ENCODE measurements at places on chromosomes 7 and 10.

DNA sequence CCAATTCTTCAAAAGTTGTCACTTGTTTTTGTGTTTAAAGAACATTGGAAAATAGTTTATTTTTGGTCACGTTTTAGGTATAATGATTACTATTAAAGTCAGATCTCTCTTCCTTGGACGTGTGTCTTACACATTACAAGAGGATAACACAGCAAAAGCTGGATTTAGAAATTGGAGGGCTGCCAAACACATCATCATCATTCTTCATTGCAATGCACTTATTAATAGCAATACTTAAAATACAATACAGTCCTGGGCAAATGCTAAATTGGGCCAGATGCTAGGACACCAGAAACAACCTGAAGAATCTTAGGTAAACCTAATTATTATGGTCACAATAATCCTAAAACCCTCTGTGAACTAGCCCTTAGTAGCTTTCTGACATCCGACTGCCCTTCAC is 303.6 kb downstream of the DGKB start:
- DNase-seq = no peak

GRCh38 chr10:112950714-112951358 is 789 bp downstream of the TCF7L2 start:
- peak; percentile 11 for DNase-seq

GRCh38 chr7:50296799-50297198 is 7.7 kb upstream of the IKZF1 start:
- no peak for DNase-seq

GRCh38 chr10:31404640-31405039 is 85.6 kb downstream of the ZEB1 start:
- DNase-seq = no peak

Measured in activated CD4-positive, alpha-beta T cell treated with anti-CD3 and anti-CD28 coated beads, Interleukin-2, amount 50 U/mL, for 48 hours (primary cell).